ENCODE measurements at places on chromosomes 7 and 10.

GRCh38 chr7:78326189-78326588, 527.6 kb downstream of the PHTF2 start:
- DNase-seq = no peak

DNA sequence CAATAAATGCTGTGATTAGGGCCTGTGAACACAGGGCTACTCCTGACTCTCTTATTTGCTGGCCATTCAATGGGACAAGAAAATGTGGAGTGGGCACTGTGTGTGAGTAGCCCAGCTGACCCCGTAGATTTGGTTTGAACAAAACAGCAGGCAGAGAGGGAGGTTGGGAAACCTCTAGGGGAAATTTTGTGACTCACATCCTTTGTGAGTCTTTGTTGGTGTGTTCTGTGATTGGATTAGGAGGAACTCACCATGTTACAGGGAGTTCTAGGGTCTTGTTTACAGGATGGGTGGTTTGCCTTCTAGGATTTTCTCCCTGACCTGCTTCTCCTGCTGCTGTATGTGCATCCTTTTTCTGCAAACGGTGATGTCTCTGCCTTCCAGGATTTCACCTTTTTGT, 128.3 kb upstream of the MKI67 start:
- no peak for DNase-seq

DNA sequence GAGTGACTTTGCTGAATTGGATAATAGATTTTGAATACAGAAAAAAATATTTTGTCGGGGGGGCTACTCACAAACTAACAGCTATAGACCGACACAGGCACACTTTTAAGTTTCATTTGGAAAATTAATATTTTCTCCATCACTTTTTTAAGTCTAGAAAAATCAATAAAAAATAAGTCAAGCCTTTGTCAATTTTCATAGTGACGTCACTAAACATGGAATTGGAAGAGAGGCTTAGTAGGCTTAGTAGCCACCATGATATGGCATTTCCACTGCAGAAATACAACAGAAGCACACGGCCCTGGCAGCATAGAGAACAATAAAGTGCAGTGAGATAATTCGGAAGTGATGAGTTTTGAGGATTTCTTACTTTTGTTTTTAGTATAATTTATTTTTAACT, 357.2 kb downstream of the RPS24 start:
- no peak for DNase-seq

DNA sequence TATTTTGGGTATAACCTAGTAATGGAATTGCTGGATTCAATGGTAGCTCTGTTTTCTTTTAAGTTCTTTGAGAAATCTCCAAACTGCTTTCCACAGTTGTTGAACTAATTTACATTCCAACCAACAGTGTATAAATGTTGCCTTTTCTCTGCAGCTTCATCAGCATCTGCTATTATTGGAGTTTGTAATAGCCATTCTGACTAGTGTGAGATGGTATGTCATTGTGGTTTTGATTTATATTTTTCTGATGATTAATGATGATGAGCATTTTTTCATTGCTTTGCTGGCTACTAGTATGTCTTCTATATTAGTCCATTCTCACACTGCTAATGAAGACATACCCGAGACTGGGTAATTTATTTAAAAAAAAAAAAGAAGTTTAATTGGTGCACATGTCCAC, 248.6 kb upstream of the MAGI2 start:
- no peak for DNase-seq

- no peak for DNase-seq
These were observed 1.4 kb downstream of the SKIDA1 start for GRCh38 chr10:21524131-21524525.

GRCh38 chr10:7475046-7475911, 64.4 kb upstream of the SFMBT2 start:
- DNase-seq = peak; percentile 34

- no peak for DNase-seq
These were observed 3.1 kb downstream of the TBC1D12 start for GRCh38 chr10:94405406-94405805.

DNA sequence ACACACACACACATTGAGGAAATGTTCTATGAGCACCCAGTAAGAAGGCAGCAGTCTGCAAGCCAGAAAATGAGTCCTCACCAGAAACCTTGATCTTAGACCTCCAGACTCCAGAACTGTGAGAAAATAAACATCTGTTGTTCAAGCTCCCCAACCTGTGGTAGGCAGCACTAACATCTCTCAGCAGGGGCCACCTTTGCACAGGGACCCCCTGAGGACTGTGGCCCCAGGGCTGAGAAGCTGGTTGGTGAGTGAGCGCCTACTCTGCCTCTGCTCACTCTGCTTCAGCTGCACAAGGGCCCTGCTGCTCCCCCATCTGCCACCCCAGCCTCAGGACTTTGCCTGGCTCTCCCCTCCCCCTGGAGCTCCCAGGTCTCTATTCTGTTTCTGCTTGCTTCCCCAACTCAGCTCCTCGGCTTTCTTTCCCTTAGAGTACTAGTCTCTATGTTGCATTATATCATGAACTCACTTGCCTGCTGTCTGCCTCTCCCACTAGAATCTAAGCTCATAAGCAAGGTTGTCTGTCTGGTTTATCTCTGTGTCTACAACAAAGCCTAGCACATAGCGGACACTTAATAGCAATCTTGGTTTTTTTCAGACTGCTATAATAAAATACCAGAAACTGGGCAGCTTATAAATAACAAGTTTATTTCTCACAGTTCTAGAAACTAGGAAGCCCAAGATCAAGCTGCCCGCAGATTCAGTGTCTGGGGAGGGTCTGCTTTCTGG, 40.4 kb upstream of the PRLHR start:
- no peak for DNase-seq

- no peak for DNase-seq
These were observed 38.3 kb downstream of the TOMM7 start for GRCh38 chr7:22784346-22784745.

GRCh38 chr7:131482800-131483199, 73.6 kb downstream of the PODXL start:
- DNase-seq = no peak

DNA sequence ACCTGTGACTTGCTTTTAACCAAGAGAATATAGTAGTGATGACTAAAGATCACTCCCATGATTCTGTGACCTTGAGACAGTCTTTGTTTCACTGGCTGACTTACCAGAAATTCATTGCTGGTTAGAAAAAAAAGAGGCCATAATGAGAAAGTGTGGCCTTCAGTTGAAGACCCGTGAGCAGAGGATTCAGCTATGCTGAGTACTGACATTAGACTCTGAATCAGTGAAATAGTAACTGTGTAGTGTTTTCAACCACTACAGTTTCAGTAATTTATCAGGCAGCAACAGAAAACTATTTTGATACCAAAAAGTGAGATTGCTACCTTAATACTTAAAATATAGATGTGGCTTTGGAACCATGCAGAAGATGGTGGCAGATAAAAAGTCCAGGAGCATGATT, 298.0 kb upstream of the KCND2 start:
- DNase-seq = no peak

GRCh38 chr10:14385596-14386593, 55.2 kb upstream of the FRMD4A start:
- no peak for DNase-seq

- no peak for DNase-seq
These were observed 126.6 kb downstream of the CUX1 start for GRCh38 chr7:101943889-101944600.

DNA sequence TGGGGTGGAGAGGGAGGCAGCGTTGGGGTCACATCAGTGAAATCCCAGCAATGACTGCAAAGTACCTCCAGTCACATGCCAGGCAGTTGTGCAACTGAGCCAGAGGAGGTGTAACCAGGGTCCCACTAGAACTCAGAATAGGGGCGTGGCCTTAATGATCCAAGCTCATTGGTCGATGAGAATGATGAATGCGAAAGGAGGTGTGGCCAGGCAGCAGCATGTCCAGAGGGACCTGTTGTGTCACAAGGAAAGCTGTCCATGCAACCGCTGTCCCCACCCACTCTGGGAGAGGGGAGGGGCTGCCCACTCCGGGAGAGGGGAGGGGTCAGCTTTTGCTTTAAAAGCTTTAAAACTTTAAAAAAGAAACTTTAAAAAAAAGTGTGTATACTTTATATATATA, 25.3 kb upstream of the MTPAP start:
- DNase-seq = peak; percentile 28

DNA sequence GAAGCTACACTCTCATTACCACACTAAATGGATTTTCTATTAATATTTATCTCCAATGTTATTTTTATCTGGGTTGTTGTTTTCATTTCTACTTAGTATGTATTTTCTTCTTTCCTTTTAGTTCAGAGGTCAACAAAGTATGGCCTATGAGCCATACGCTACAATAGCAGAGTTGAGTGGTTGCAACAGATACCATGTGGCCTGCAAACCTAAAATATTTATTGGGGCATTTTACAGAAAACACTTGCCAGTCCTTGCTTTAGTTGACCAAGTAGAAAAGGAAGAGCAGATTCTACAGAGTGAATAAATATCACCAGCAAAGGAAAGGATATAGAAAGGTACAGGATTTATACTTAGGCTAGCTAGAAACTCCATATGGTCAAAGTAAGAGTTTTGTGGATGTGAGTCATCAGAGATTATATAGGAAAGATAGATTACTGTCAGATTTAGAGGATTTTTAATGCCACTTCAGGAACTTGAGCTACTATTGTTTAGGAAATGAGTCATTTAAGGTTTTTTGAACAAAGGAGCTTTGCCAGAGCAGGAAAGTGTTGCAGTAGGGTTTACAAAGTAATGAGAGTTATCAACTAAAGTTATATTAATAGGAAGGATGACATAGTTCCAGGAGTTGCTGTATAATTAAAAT, 323.3 kb upstream of the KAT6B start:
- DNase-seq = no peak

GRCh38 chr7:136971776-136972175, 103.3 kb downstream of the CHRM2 start:
- DNase-seq = no peak

DNA sequence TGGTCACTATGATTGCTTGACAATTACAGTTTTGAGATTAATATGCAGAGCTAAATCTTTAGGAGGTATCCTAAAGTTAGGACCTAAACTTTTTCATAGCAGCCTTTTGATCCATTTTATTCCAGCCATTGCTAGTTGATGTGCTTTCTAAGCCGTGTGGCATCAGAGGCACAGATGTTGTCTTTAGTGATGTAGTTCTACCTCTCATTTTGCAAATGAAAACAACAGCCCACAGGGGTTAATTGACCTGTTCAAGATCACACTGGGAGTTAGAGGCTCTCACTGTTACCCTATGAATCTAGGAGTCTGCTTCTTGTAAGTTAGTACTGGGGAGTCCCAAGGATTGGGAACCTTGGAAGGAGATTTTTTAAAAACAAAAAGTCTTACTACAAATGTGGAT, 10.6 kb downstream of the AUTS2 start:
- DNase-seq = no peak

GRCh38 chr10:132990684-132991545, 48.5 kb upstream of the CFAP46 start:
- no peak for DNase-seq

DNA sequence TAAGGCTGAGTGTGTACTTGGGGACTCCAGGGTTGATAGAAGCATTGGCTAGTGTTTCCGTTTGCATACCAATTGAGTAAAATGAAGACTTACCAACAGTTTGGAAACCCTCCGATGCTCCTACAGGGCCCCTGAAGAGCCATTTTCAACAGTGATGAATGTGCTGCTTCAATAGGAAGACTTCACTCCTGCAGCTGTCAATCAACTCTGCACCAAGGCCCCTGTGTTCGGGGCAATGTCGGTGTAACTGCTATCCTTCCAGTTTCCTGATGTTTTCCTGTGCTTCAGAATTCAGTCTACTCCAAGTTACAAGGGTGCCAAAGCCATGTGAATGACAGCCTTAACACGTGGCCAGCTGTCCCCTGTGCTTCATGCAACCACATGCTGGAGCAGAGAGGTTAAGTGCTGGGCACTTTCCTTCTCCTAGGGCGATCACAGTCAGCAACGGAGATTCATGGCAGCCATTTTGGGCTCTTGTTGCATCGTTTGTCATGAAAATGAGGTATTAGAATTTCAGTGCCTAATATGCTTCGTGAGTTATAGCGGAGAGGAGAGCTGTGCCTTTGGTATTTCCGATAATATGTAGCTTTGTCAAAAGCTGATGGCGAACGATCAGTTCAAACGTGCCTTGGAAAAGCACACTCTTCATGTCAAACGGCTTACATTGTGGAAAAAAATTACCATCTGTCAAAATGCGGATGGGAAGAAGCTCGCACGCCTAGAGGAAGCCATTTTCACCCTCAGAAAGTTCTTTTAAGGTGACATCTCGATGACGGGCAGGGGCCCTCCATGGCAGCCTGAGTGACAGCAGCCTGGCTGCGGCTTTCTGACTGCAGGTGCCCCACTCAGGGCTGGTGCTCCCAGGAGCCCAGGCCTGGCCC, 287.8 kb downstream of the ACTR3B start:
- DNase-seq = no peak

- DNase-seq = no peak
These were observed 62.8 kb downstream of the PODXL start for GRCh38 chr7:131493581-131493980.

DNA sequence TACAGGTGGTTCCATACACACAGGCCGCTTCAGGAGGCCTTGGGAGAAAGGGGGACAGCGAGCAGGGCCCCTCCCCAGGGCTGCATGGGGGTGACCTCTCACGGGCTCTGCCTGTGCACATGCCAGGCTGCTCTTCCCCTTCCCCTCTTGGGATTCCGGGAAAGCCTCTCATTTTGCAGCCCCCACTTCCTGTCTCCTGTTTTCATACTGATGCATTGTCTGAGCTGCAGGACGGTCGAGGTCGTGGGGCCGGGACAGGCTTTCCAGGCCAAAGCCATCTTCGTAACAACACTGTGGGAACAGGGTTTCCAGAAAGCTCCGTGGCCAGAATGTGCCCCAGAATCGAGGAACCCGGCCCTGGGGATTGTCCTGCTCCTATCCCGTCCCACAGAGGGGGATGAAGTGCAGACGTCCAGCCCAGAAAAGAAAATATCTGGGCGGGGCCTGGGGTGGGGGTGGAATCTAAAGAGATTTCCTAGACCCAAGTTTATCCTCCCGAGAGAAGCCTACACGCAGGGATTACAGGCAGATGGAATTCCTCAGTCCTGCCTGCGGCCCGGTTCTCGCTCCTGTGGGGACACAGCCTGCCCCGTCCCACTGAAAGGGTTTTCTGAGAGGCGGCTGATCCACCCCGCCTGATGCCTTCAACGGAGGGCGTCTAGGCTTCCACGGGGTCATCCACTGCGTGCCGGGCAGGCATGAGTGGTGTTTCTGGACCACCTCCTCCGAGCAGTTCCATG, 29.5 kb upstream of the DNAAF5 start:
- no peak for DNase-seq

DNA sequence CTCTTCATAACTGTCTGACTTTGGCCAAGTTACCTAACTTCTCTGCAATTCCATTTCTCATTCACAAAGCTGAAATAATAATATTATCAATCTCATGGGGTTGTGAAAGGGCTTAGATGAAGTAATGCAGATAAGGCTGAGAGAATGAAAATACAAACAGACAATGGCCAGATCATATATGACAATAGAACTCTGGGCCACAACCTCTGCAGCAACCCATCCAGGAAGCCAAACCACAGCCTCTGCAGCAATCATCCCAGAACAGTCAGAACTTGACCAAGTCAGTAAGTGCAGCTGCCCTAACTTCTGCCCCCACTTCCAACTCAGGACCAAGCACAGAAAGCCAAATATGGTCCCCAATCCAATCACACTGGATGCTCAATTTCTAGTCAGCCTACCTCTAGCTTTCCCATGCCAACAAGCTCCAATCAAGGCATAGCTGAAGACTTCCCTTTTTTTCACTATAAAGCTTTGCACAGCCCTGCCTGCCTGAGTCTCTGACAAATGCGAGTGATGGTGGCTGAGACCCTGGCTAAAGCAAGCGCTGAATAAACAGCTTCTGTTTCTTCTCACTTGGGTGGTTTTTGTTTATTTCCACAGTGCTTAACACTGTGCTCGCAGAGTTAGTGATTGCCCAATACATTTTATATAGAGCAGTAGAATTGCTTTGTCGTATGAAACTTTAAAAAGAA, 34.8 kb upstream of the TNPO3 start:
- DNase-seq = no peak

- DNase-seq = no peak
These were observed 9.4 kb upstream of the CD36 start for GRCh38 chr7:80629023-80629422.

Data from HEK293T (cell line).